ENCODE measurements at places on chromosomes 5 and 9.

DNA sequence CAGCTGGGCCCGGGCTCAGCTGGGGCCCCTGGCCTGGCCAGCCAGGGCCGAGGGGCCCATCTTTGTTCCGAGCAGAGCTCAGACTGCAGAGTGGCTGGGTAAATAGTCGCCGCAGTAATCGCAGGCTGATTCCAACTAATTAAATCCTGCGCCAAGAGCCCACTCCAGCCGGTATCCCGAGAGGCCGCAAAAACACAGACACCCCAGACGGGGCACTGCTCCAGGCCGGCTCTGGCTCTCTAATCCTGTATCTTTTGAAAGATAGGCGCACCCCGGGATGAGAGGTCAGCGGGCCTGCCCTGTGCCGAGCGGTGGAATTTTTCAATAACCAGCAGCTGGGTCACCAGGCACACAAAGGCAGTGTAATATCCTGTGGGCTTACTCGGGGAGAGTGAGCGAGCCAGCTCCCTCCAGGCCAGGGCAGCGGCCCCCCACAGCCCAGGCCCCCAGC is 57.7 kb downstream of the LMX1B start:
- DNase-seq, result no peak

DNA sequence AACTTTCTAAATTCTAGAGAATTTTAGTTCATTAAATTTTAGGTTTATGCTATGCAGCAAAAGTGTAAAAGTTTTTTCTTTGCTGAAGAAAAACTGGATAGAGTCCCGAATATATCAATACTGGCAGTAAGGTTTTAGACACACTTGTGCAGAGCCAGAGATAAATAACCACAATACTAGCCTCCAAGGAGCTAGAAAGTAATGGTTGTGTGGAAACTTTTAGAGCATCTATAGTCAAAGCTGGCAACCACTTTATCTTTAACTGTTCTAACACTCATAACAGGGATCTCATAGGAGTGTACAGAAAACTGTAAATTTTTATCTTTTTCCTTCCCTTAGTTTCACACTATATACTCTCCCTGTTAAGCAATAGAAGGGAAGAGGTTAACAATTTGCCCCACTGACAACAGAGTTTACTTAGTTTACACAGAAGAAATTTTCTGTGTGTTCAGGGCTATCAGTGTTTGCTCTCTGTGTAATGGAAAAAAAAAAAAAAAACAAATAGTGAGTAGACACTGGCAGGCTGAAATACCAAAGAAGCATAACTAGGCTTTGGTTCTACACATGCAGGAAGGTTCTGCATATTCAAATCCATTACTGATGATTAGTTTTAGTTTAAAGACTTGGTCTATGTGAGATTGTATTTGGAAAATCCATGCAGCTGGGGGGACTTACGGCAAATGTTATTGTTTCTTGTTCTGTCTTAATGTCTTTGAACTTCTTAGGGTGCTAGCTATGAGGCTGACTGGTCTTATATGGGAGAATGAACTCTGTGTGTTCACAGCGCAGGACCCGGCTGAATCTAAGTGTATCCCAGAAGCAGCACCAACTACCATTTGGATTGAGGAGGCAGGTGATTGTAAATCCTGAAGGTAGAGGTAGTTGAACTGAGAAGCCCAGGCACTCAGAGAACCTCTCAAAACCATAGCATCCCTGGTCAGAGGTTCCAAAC is 187.6 kb downstream of the PCSK1 start:
- no peak for DNase-seq

DNA sequence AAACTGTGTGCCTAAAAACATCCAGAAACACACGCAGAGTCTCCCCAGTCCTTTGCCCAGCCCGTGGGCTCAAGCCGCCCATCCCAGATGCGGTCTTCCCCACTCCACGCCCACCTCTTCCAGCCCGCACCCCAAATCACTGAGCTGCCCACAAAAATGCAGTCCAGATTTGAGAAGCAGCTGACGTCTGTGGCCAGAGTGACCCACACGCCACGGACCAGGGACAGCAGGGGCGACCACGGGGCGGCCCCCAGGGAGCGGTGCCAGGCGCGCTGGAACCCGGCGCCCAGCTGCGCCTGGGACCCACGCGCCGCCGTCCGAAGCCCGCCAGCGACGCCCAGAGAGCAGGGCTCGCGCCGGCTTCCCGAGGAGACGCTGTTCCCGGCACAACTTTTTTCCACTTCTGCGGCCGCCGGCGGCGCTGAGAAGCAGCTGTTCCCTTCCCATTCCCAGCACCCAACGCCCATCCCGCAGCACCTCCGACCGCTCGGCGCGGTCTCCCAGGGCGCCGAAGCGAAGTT is 674 bp downstream of the LHFPL2 start:
- peak; percentile 62 for DNase-seq

GRCh38 chr5:136330353-136331038 is 34.8 kb downstream of the TRPC7 start:
- DNase-seq, result no peak

DNA sequence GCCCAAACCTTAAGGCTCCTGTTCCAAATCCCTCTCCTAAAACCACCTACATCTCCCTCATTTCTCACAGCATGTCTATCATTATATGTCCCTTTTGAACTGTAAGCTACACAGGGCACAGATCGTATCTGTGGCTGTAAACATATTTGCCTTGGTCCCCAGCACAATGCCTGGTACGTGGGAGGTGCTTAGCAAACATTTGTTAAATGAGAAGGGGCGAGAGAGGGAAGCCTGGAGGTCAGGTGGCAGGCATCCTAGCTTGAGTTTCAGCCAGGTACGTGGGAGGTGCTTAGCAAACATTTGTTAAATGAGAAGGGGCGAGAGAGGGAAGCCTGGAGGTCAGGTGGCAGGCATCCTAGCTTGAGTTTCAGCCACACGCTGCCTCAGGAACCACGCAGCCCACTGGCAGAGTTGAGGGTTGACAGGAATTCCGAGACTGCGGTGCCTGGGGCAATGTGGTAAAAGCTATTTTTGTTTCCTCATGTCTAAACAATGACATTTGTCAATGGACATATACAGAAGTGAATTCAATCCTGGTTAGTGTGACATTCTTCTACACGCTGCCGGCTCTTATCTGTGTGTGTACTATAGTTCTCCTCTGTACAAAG is 113.6 kb downstream of the EFNA5 start:
- no peak for DNase-seq

DNA sequence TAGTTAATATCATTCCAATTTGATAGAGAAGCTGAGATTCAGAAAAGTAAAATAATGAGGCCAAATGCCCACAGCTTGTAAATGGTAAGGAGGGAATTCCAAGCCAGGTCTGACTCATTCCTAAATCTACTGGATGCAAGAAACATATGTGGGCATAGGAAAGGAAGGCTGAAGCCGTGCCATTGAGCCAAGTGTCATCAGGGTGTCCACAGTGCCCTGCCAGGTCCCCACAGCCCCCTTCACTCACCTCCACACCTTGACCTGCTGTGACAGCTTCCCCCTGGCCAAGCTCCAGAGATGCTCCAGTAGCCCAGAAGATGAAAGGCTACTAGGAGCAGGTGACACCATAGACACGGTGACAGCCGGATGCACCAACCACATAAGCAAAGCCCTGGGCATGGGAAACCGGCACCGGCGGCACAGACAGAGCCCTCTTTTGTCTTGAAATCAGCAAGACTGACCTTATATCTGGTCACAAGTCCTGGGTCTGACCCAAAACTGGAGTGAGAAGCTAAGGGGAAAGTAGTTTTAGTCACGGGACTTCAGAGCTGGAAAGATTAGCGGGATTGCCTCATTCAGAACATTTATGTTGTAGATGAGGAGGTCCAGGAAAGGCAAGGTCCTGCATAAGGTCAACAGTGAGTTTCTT is 20.1 kb upstream of the FAT2 start:
- no peak for DNase-seq

GRCh38 chr5:50947906-50948683 is 281.7 kb downstream of the PARP8 start:
- DNase-seq, result no peak

DNA sequence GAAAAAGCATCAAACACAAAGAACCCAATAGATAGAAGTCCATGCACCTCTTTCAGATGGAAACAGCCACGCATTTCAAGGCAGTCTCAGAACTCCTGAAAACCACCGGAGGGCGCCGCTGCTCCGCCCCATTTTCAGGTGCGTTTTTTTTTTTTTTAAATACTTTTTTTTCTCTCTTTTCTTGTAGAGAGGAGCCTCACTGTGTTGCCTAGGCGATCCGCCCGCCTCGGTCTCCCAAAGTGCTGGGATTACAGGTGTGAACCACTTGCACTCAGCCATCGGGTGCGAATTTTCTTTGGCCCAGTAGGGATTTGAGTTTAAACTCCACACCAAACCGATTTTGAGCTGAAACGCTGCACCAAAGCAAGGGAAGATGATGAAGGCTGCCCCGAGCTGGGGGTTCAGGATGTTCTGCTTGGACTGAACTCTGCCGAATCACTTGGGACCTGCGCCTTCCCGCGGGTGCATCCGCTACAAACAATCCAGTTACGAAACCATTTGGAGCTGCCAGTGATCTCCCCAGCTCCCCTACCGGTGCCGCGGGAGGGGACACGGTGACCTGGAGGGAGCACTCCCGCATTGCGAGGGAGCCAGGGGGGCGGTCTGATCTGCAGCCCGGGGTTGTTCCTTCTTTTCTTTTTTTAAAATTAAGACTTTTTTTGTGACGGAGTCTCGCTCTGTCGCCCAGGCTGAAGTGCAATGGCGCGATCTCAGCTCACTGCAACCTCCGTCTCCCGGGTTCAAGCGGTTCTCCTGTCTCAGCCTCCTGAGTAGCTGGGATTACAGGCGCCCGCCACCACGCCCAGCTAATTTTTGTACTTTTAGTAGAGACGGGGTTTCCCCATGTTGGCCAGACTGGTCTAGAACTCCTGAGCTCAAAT is 1.4 kb downstream of the PTGR1 start:
- peak; percentile 71 for DNase-seq

DNA sequence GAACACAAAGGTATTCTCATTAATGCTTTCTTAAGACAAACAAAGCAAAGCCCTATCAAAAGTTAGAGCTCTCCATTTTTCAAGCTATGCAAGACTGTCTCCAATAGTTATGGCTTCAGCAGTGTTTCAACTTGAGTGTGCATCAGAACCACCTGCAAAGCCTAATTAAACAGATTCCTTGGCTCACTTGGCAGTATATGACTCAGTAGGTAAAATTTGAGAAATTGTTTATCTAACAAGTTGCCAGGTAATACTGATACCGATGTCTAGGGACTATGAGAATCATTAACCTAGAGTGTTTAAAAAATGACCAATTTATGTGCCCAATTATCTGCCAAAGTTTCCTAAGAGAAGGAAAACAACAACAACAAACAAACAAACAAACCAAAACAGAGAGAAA is 60.3 kb upstream of the PARP8 start:
- DNase-seq, result no peak

DNA sequence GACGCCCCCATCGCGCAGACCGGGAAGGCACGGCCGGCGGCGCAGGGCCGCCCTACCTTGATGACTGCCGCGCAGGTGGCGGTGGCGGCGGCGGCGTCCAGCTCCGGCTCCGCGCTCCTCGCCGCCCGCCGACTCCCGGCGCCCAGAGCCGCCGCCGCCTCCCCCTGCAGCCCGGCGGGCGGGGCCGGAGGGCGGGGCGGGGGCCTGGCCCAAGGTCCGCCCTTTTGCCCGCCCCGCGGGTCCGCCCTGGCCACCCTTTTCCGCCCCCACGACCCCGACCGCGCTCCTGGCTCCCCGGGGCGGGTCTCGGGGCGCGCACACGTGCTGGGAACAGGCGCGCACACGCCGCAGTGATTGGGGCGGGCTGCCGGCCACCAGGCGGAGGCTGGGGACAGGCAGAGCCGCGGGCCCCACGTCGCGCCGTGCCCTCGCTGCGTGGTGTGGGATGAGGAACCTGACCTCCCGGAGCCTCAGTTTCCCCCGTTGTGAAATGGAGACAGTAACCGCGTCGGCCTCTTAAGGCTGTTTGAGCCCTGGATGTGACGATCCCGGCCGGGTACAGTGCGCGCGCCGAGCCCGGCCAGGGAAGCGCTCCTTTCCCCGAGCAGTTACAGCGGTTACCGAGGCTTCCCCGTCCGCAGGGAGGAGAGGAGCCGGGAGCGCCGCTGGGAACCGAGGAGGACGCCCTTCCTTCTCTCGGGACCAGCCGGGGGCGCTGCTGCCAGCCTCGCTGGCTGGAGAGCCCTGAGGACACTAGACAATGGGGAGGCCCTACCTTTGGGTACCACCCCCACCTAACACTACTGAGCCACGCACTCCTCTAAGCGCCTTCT is at the start of gene CORO2A:
Gene CORO2A, minus strand, starts transcription at position 135 of the 833 bp plus-strand sequence. CDS start 34,977 bp downstream, outside the sequence.
- DNase-seq, result peak; percentile 89

DNA sequence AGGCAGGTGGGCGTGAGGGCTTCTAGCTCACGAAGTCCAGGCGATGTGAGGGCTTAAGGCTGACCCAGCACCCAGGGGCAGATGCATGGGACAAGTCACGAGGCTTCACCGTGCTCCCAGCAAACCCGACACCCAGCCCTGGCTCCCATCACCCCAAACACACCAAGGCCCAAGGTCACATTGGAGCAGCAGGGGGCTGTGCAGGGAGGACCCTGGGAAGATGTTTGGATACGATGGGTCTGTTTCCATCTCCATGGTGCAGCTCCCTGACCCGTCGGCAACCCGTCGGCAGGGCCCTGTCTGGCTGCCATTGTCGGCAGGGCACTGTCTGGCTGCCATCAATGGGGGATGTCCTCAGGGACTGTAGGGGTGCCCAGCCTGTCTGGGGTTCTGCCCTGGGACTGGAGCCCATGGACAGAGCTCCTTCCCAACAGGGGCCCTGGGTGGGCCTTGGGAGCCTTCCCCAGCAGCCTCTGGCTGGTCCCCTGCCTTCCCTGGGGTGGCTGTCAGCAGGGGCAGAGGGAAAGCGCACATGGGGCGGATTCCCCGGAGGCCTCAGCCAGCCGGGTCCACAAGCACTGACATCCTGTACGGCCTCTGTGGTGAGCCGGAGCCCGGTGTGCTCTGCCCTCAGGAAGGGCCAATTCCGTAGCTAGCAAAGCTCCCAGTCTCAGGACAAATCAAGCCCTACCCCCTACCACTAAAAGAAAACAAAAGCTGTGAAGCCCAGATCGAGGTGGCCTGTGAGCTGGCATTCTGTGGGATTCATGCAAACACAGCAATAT is 47.1 kb downstream of the NACC2 start:
- no peak for DNase-seq

DNA sequence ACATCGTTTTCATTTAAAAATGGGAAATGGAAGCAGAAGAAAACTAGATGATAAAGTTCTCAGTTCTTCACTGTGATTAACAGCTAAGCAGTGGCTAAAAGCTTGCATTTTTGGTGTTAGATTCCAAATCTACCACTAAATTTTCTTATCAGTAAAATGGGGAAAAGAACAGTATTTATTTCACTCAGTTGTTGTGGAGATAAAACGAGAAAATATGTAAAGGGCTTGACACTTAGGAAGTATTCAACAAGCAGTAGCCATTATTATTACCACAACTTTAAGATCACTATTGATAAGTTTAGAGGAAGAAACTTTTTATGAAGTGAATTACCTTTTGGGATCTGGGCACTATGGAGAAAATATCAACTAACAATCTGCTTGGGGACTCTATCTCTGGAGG is 4.5 kb downstream of the STOM start:
- DNase-seq, result no peak
